ENCODE measurements at places on chromosomes 11 and 22.

DNA sequence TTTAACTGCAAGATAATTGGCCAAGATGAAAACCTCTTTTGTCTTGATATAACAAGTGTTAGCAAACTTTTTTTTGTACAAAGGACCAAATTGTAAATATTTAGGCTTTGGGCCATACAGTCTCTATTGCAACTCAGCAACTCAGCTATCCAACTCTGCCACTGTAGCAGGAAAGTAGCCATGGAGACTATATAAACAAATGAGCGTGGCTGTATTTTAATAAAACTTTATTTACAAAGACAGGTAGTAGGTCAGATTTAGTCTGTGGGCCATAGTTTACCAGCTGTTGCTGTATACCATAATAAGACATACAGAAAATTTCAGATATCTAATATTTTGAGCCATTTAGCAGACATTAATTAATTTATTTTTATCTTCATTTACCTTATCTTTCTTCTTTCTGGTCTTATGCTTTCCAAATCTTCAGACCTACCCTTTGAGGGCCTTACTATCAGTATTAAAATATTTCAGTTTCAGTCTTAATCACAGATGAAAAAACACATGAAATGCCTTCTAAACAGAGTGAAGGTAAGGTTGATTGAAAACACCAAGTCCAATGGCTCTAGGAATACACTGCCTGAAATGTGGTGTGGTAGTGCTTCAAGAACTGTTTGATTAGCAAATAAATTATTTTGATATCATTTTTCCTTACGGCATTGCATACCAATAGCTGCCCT is 256.9 kb upstream of the CTSC start:
- ATAC-seq = no peak

- ATAC-seq = peak; percentile 40
These were observed 450 bp downstream of the CBX6 start for GRCh38 chr22:38871360-38872171.

DNA sequence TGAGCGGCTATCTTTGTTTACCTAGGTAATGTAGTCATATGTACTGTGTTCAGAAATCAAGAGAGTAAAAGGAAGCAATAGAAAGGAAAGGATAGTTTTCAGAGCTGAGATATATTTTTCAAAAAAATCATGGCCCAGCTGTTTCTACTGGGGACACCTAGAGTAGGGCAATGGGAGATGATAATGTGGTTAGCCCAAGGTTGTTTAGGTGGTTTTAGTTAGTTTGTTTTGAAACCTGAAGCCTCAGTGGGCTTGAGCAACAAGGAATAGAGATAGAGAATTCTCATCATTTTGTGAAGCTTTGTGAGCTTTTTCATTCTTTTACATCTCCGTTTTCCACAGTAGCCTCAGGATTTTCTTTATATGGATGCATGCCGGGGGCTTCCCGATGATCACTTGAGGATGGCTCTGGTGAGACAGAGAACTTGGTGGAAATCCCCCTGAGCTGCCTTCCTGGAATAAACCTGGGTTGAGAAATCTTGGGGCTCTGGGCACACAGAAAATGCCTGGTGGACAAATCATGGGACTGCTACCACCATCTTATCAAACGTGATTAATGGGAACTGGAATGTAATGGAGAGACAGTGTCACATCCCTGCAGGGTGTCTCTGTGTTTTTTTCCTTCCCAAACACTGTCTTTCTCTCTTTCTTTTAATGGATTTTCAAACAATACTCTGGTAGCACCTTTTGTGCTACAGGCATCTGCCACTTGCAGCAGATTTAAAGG is 49.0 kb downstream of the ARHGAP42 start:
- no peak for ATAC-seq

DNA sequence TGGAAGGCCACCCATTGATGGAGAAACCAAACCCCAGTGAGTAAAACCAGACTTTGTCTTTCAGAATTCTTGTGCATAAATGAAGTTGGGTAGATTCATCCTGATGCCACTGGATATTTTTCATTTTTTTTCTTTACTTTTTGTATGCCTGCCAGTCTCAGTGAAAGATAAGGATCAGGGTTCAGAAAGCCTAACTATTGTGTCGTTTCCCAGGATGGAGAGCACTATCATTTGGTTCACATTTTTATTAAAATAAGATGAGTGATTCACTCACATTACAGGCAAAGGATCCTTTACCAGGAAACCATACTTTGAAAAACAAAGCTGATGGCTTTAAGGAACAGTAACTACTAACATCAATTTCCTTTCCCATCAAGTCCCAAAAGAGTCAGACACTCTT is 52.0 kb downstream of the ARFGAP2 start:
- no peak for ATAC-seq

GRCh38 chr11:37409124-37409523 is 811.1 kb upstream of the RAG2 start:
- ATAC-seq = no peak

- no peak for ATAC-seq
These were observed 11.1 kb downstream of the E2F8 start for GRCh38 chr11:19229671-19230070.

DNA sequence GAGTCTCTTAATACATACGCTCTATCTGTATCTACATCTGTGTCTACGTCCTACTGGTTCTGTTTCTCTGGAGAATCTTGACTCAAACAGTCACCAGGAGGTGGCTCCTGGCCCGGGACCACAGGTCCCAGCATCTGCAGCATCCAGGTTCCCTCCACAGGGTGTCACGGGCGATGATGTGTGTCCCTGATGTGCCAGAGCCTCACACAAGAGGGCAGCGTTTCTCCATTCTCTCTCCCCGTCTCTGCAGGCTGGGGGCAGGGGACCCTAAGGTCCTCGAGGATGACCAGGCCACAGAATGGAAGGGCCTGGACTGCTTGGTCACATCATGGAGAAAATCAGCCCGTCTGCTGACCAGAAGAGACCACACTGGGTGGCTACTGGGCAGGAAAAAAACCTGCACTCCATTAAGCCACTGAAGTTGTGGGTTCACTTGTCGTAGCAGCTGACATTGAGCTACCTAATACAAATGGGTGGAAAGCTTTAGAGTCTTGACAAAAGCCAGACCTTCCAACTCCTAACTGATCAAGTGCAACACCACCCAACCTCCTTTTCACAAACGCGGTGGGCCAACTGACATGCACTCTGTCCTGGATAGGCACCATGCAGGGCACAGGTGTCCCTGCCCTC is 392.5 kb downstream of the CTTN start:
- no peak for ATAC-seq

GRCh38 chr22:50272044-50272802 is 2.0 kb upstream of the MAPK11 start:
- no peak for ATAC-seq
